Stimulated activated CD4-positive, alpha-beta T cell treated with anti-CD3 and anti-CD28 coated beads, TNF-alpha, amount 100 ng/mL, for 48 hours (primary cell): ENCODE measurements at places on chromosomes 2 and 18.

DNA sequence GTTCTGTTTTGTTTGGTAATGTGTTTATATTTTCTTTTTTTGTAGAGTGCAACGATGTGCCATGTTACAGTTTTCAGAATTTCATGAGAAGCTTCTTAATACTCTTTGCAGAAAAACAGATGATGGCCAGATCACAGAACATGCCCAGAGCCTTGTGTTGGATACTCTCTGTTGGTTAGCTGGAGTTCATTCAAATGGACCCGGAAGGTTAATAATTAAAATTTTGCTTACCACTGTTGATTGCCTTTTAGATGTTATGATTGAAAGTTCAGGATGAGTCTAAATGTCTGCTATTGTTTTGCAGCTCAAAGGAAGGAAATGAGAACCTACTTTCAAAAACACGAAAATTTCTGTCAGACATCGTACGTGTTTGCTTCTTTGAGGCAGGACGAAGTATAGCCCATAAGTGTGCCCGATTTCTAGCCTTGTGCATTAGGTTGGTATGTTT, 85.2 kb downstream of the BIRC6 start:
- no peak for DNase-seq

GRCh38 chr18:74377776-74378175, 62.1 kb downstream of the C18orf63 start:
- no peak for DNase-seq

GRCh38 chr2:126496493-126496892, 159.5 kb upstream of the GYPC start:
- no peak for DNase-seq

GRCh38 chr2:145598434-145598833, 1078.5 kb upstream of the ZEB2 start:
- no peak for DNase-seq

DNA sequence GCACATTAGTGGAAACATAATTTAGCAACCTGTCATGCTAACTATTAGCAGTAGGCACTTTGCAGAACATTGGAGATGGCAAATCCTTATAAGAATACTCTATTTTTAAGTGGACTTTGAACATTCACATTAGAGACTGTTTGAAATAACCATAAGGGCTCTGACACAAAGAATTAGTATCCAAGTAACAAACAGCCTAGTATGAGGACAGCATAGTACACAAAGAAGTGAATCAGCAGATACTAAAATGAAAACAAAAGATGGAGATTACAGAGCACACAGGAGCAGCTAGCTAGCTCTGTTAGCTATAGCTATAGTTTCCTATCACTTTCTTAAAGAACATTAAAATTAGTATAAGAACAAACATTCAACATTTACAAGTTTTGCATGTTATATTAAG, 256.3 kb upstream of the SPOPL start:
- no peak for DNase-seq

DNA sequence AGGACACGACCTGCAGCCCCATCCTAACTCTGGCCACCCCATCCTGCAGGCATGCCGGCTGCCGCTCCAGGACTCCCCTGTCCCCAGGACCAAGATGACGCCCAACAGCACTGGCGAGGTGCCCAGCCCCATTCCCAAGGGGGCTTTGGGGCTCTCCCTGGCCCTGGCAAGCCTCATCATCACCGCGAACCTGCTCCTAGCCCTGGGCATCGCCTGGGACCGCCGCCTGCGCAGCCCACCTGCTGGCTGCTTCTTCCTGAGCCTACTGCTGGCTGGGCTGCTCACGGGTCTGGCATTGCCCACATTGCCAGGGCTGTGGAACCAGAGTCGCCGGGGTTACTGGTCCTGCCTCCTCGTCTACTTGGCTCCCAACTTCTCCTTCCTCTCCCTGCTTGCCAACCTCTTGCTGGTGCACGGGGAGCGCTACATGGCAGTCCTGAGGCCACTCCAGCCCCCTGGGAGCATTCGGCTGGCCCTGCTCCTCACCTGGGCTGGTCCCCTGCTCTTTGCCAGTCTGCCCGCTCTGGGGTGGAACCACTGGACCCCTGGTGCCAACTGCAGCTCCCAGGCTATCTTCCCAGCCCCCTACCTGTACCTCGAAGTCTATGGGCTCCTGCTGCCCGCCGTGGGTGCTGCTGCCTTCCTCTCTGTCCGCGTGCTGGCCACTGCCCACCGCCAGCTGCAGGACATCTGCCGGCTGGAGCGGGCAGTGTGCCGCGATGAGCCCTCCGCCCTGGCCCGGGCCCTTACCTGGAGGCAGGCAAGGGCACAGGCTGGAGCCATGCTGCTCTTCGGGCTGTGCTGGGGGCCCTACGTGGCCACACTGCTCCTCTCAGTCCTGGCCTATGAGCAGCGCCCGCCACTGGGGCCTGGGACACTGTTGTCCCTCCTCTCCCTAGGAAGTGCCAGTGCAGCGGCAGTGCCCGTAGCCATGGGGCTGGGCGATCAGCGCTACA, 2.1 kb downstream of the GPBAR1 start:
- DNase-seq, result no peak

DNA sequence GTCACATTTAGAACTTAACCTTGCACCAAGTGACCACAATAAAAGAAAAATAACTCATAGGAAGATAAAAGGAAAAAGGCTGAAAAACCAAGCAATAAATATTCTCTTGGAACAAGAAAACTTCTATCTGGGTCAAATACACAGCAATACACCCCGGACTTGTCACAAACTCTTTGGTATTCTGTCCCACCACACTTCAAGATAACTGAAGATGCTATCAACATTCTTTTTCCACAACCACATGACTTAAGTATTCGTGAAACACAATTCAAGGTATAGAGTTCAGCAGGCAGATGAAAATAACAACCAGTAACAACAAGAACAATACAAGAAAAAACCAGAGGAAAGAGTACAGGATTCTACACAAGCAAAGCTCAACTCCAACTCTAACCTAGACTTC, 18.0 kb downstream of the MBD2 start:
- DNase-seq, result no peak
